ENCODE measurements at places on chromosomes 1 and 21.
A peak's percentile ranks its signal among the peaks of the same experiment; 100 is the strongest.

- DNase-seq = no peak
These were observed 8.8 kb downstream of the TINAGL1 start for GRCh38 chr1:31584869-31585735.

DNA sequence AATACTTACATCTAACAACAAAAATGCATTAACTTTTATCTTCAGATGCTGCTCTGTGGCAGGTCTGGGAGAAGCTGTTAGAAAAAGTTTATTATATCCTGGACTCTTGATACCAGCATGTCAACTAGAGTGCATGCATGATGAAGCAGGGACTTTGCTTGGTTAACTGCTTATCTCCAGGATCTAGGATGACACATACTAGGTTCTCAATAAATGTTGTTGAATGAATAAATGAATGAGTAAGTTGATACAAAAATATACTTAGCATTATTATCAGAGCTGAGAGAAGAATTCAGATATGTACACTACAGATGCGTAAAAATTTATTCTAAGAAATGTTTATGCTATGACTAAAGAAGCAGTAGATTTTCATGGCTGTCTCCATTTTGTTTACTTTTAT, 304.3 kb downstream of the LTN1 start:
- DNase-seq = no peak

- peak; percentile 63 for DNase-seq
These were observed 94.2 kb upstream of the SERBP1 start for GRCh38 chr1:67524143-67525052.

DNA sequence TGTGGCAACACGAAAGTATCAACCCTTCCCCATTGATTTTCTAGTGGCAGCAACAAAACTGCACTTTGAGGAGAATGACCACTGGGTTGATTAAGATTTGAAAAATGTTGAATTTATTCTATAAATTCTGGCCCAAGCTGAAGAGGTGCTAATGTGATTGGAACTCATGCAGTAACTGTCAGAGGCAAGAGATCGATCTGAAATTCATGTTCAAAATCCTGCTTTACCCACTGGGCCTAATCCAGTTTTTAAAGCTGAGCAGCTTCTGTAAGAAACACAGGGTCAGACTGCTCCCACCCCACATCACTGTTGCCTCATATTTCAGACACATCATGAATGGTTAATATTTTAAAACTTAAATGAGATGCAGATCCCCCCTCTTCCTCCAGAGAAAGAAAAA, 617.5 kb upstream of the BEND5 start:
- DNase-seq = no peak

- DNase-seq = no peak
These were observed 95.5 kb upstream of the PROX1 start for GRCh38 chr1:213891989-213892902.

Measured in NCI-H2081 treated with DMSO at 0.1 percent for 48 hours (cell line).